CD4-positive, alpha-beta T cell treated with Interleukin-10 for 1 hour (primary cell): ENCODE measurements at places on chromosomes 3 and 15.

DNA sequence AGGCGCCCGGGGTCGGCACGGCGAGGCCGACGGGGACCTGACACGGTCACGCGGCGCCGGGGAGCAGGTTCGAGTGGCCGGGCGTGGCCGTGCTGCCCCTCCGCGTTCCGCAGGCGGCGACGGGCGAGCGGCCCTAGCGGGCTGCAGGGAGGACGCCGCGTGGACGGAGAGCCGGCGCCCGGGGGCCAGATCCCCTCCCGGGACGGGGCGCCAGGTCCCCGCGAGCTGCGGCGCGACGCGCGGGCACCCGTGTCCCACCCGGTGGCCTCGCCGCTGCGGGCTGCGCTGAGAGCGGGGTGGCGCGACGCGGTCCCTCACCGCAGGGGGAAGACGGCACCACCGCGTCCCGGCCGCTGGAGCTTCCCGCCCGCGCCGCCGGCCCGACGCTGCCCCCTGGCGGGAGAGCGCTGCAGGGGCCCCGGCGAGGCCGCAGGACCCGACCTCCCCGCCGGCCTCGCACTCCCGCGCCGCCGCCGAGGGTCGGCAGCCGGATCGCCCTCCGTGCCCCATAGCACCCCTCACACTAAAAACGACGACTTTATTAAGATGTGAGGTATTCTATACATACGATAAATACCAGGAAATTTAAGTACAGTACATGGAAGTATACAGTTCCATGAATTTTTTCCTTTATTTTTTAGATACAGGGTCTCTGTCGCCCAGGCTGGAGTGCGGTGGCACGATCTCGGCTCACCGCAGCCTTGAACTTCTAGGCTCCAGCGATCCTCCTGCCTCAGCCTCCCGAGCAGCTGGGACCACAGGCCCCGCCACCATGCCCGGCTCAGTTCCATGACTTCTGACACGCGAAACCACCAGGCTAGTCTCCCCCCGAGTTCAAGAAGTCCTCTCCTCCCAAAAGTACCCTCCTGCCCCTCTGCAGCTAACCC is 1.3 kb upstream of the PIGZ start:
- peak; percentile 72 for DNase-seq

DNA sequence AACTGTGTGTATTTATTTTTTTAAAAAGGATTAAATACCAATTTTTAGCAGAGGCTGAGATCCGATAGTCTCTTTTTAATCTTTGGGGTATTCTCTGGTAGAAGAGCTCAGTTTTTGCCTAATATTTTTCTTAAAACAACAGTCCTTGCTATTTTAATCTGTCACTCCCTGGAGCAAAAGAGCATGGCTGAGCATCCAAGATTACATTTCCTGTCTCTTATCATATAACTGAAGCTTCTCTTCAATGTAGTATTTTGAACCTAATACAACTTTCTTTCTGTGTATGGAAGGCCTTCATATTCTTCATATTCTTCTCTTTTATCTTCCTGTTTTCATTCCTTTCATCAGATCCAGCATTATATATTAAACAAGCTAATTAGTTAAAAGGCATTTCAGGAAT is 293.7 kb downstream of the NSUN3 start:
- no peak for DNase-seq

- DNase-seq, result no peak
These were observed 11.6 kb upstream of the ZXDC start for GRCh38 chr3:126487151-126487771.

DNA sequence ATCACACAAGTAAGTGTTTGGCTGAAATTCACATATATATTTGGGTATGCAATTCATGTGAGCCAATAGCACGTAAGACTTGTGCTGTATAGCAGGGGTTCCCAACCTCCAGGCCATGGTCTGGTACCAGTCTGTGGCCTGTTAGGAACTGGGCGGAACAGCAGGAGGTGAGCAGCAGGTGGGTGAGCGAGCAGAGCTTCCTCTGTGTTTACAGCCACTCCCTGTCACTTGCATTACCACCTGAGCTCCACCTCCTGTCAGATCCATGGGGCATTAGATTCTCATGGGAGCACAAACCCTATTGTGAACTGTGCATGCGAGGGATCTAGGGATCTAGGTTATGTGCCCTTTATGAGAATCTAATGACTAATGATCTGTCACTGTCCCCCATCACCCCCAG is 59.7 kb downstream of the MAP3K13 start:
- no peak for DNase-seq

DNA sequence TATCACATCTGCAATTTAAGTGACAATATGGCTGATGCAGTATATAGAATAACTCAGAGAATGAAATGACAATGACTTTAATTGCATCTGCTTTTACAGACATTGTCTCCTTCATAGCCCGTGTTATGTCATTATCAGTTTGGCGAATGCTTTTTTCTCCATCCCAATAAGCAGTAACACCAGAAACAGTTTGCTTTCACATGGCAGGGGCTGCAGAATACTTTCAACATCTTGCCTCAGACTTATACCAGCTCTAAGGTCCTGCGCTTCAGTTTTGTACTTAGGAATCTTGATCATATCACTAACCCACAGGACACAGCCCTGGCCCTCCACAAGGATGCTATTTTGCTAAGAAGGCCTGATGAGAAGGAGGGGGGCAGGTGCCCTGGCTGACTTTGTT is 49.9 kb upstream of the SPESP1 start:
- no peak for DNase-seq

- DNase-seq, result no peak
These were observed 17.5 kb downstream of the SLC12A8 start for GRCh38 chr3:125194849-125195601.

DNA sequence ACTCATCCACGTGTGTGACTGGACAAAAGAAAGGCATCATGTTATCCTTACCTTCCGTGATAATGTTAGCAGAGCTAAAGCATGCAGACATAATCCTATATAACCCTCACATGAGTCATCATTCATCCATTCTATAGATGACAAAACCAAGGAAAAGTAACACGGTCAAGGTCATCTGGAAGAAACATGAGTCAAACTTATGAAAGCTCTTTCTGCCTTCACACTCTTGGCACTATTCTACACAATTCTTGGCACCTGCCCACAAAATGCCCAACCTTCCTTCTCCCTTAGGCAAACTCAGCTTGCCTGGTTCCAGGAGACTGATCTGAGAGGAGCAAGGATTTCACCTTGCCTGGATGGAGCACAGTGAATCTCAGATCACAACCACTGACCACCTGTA is 66.9 kb downstream of the PRICKLE2 start:
- no peak for DNase-seq

DNA sequence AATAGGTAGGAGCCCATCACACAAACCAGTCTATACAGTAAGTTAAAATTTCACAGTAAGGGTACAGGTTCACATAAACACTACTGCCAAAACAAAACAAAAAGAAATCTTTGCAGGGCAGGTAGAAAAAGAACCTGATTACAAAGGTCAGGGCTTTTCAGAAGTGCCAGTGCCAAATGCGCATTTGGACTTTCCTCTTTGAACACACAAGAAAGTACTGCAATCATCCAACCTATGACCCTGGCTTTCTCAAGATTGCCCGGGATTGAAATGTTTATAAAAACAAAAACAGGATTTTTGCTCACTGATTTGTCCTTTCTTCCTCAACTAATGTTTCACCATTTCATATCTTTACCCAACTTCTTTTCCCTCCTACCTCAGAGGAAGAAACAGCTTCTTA is 47.4 kb downstream of the CBLB start:
- DNase-seq, result no peak

DNA sequence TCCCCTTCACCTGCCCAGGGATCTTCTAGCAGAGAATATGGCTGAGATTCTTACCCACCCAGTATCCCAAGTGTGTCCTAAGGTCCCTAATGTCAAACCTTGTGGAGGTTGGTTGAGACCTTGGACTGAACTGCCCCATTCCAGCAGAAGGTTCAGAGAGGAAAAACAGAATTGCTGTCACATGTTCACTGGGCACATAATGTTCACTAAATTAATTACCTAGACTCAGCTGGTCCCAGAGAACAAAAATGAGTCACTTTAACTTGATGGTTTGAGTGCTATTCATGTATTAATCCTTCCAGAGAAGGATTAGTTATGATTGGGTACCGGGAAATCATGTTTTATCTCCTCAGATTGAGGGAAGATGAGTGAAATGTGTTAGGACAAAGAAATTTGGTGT is 171.3 kb upstream of the GADL1 start:
- DNase-seq, result no peak

GRCh38 chr3:105334138-105334882 is 32.4 kb upstream of the ALCAM start:
- no peak for DNase-seq

- DNase-seq, result no peak
These were observed 59.0 kb downstream of the SUCLG2 start for GRCh38 chr3:67595424-67595823.

DNA sequence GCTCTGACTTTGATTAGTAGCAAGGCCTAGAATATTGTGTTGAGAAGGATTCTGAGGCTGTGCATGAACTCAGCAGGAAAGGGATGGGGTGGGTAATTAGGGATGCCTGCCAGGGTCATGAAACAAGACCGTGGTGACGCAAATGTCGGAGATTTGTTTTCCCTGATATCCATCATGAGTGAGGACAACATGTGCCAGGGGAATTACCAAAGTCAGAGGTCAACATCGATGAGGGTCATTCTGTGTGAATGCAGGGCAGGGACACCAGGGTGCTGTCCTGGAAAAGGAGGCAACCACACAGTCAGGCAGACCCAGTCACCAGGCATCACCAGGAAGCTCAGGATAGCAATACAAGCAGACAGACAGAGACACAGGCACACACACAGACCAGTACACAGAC is 52.2 kb downstream of the SLCO2A1 start:
- DNase-seq, result no peak

DNA sequence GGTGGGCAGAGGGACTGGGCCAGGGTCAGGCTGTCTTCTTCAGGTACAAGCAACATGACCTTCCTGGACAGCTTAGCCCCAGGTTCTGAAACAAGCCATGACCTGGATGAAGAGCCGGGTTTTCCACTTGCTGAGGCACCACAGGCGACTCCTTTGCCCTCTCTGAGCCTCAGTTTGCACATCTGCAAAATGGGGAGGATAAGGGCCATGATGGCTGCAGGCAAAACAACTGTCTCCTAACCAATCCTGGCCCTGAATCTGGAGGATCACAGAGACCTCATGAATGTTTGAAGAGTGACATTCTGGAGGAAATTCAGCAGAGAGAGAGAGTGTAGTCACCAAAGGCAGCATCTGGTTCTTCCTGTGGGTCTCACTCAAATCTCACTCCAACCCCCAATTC is 8.0 kb downstream of the SLC6A1 start:
- DNase-seq, result no peak

- DNase-seq, result no peak
These were observed 11.4 kb downstream of the CD86 start for GRCh38 chr3:122066331-122067213.

DNA sequence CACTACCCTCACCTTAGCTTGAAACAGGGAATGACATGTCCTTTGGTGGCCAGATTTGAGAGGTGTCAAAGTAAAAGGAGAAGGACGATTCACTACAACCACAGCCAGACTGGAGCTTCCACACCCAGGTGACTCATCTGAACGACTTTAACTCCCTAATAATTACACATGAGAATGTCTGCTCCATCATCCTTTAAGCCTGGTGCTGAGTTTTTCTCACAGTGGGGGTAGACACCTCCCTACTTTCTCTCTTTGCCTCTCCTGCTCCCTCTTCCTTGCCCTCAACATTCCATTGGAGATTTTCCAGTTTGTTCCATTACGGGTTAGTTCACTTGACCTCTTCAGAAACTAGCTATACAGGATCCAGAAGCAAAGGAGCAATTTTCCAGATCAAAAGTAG is 154.3 kb upstream of the BHLHE40 start:
- no peak for DNase-seq
